ENCODE measurements at places on chromosomes 2 and 18.

- no peak for DNase-seq
Measured at GRCh38 chr2:33166287-33166881, 219.6 kb downstream of the LTBP1 start.

DNA sequence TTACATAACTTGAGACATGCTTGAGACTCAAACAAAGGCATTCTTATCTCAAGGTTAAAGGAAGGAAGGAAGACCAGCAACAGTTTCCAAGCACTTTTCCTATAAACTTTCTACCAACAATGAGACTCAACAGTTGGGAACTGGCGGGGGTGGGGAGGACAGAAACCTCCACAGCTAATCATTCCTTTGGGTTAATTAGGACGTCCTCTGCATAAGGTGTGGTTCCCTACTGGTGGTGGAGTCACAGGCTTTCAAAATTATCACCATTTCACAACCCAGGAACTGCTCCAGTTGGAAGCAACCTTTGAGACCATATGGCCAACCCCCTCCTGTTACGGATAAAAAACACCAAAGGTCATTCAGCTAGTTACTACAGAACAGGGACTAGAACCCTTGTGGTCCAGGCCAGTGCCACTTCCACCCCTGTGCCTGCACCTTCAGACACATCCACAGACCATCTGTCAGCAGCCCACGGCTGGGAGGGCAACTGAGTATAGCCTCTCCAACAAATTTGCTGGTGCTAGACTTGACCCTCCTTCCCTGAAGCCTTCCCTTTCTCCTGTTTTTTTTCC is 30.1 kb upstream of the ATL2 start:
- DNase-seq, result no peak

GRCh38 chr2:96895746-96896651 is 26.1 kb upstream of the SEMA4C start:
- DNase-seq, result peak; percentile 28

- no peak for DNase-seq
Measured at GRCh38 chr2:25232248-25232825, 64.0 kb upstream of the POMC start.

- no peak for DNase-seq
Measured at GRCh38 chr2:199439066-199439465, 18.7 kb downstream of the SATB2 start.

GRCh38 chr2:29628862-29629261 is 292.5 kb downstream of the ALK start:
- DNase-seq, result no peak

DNA sequence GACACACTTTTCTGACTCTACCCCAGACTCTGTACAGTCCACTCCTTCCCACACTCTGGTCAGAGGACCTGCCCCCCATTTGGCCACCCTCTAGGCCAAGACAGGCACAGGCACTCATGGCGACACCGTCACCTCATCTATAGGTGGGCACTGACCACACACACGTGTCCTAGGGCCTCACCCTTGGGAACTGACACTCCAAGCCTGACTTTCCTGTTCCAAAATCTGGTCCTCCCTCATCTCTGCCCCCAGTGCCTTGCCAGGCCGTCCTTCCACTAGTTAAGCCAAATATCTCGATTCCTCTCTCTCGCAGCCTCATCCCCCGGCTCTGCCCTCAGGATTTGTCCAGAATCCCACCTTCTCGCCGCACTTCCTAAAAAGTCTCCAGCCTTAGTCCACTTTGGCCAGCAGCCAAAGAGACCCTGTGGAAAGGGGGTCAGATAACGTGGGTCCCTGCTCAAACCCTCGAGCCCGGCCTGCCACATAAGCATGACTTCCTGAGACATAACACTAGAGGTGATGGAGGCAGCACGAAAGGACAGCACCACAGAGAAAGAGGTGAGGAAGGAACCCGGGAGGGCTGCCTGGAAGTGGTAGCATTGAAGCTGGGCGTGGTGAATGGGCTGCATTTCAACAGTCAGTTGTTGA is 105.8 kb upstream of the OTOS start:
- DNase-seq, result no peak

GRCh38 chr2:71557321-71557720 is 104.0 kb downstream of the DYSF start:
- DNase-seq, result no peak

- no peak for DNase-seq
Measured at GRCh38 chr2:151138507-151138906, 123.2 kb downstream of the RBM43 start.

DNA sequence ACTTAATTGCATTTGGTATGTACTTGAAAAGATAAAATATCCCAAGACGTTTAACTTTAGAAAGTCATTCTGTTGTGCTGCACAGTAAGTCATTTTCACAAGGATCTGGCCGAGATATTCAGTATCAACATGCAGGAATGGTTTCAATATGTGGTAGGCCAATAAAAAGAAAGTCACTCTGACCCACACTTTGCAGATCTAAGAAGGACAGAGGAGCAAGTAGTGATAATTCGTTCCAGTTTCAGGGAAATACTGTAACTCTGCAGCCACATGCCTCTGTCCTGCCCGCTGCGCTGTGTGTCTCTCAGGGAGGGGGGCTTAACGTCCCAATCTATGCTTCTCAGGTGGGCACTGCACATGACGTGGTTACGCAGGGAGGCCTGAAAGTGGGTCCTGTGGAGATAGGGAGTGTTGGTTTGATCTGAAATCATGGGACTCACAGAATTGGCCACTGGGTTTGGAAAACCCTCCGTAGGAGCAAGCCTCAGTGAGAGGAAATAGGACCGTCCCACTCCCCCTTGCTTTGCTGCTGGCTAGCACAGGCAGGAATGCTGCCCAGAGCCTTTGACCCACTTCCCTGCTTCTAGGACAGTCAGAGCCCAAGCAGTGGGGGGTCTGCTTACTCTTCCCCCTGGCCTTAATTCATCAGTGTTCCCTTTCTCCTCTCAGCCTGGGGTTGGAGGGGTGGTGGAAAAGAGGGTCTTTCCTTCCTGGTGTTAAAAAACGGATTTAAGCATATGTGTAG is 314.7 kb upstream of the SPRED2 start:
- no peak for DNase-seq

DNA sequence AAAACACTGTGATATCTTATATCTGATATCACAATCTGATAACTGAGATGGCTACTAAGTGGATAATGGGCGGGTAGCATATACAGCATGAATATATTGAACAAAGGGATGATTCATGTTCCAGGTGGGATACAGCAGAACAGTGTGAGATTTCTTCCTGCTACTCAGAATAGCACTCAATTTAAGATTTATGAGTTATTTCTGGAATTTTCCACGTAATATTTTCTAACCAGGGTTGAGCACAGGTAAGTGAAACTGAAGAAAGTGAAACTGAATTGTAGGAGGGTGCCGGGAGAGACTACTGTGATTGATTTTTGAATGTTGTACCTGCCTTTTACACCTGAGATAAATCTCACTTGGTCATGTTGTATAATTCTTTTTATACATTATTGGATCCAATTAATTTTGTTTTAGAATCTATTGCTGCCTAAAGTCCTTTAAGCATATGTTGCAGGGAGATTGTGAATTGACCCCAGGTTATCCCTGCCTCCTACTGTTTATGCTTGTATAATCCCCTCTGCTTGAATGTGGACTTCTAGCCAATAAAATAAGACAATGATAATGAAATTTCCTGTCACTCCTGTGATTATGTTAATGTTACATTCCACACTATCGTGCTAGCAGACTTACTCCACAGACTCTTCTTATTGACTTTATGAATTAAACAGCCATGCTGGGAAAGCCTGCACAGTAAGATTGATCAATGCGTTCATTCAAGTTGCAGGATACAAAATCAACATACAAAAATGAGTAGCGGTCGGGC is 67.6 kb upstream of the RBBP8 start:
- DNase-seq, result no peak

- no peak for DNase-seq
Measured at GRCh38 chr18:63254716-63255399, 64.7 kb downstream of the BCL2 start.

- no peak for DNase-seq
Measured at GRCh38 chr2:233053928-233054784, 6.0 kb upstream of the INPP5D start.

DNA sequence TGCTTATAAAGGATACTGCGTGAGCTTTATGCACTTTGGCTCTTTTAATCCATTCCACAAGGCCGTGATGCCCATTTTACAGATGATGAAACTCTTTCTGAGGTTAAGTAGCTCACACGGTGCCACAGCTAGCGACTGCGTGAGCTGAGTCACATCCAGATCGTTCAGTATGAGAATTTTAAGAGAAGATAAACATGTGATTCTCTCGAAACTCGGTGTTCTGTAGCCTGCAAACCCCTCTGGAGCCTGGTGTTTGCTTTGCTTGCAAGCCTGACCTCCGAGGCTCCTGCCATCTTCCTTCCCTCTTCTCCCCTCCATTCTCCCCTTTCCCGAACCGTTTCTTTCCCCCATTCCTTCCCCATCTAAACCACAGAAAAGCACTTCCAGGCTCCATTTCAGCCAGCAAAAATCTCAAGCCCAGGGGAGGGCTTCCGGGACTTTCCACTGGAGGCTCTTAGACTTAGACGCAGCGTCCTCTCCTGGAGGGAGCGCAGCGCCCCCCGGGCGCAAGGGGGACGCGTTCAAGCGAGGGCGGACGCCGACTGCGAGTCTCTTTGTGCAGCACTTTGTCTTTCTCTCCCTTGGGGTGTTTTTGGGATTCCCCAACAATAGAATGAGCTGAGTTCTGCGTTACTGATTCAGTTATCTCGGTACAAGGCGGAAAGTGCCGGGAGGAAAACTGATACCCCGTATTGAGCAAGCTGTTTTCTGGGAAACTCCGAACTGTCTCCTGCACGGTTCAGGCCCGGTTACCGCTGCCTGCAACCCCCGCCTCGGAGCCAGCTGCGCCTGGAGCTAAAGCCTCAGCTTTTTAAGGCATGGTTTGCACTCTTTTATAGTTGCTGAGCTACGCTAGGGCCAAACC is 38.0 kb downstream of the CYP1B1 start:
- no peak for DNase-seq

- DNase-seq, result no peak
Measured at GRCh38 chr2:64989982-64990614, 899 bp downstream of the SLC1A4 start.

GRCh38 chr2:196971574-196972279 is 45.2 kb upstream of the PGAP1 start:
- no peak for DNase-seq

- no peak for DNase-seq
Measured at GRCh38 chr18:25825056-25825455, 265.4 kb downstream of the SS18 start.

- no peak for DNase-seq
Measured at GRCh38 chr18:42401131-42401673, 446.2 kb downstream of the PIK3C3 start.

- DNase-seq, result no peak
Measured at GRCh38 chr18:57505231-57505630, 70.1 kb downstream of the ONECUT2 start.

GRCh38 chr18:21483051-21483450 is 117.5 kb downstream of the ESCO1 start:
- no peak for DNase-seq

- DNase-seq, result no peak
Measured at GRCh38 chr2:213429516-213429915, 145.3 kb downstream of the SPAG16 start.

- no peak for DNase-seq
Measured at GRCh38 chr2:238139196-238140039, 950 bp downstream of the KLHL30 start.

DNA sequence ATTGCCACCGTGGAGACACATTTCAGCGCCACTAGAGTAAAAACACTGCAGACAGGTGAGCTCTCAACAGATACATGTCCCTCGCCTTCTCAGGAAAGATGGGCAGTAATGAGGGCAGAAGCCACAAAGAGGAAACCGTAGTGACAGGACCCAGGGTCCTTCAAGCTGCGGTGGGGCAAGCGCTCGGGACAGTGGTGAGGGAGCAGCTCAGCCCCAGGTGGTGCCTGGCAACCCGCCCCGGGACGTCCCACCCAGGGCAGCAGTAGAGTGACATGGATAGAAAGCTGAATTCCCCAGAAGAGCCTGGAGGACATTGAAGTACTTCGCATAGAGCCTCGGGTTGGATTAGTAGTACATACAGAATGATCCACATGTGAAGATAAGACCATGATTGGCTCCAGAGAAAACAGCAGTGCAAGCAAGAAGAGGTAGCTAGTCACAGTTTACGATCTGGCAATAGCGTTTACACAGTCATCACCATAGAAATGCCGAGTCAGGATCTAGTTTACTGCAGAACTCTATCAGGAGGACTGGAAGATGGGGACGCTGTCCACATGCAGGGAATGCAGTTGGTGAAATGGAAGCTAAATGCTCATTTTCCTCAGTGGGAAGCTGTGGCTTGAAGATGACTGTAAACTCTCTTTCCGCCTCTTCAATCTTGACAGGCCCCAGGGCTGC is 37.4 kb upstream of the ALPP start:
- no peak for DNase-seq

DNA sequence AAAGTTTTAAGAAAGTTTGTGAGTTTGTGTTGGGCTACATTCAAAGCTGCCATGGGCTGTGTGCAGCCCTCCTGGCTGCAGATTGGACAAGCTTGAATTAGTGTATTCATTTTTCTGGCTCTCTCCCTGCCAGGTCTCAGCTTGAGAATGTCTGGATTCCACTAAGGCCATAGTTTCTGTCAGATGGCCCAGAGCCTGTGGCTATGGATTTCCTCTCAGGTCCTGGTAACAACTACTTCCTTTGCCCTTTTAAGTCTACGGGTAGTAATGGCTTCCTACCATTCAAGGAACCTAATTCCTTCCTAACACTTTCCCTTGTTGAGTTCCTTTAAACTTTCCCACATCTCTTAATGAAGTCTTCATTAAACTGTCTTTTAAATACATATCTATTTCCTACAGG is 24.3 kb upstream of the PSMD14 start:
- DNase-seq, result no peak

GRCh38 chr2:237625216-237625705 is 2.1 kb upstream of the LRRFIP1 start:
- DNase-seq, result no peak

GRCh38 chr2:104969564-104969963 is 68.3 kb upstream of the MRPS9 start:
- peak; percentile 42 for DNase-seq

DNA sequence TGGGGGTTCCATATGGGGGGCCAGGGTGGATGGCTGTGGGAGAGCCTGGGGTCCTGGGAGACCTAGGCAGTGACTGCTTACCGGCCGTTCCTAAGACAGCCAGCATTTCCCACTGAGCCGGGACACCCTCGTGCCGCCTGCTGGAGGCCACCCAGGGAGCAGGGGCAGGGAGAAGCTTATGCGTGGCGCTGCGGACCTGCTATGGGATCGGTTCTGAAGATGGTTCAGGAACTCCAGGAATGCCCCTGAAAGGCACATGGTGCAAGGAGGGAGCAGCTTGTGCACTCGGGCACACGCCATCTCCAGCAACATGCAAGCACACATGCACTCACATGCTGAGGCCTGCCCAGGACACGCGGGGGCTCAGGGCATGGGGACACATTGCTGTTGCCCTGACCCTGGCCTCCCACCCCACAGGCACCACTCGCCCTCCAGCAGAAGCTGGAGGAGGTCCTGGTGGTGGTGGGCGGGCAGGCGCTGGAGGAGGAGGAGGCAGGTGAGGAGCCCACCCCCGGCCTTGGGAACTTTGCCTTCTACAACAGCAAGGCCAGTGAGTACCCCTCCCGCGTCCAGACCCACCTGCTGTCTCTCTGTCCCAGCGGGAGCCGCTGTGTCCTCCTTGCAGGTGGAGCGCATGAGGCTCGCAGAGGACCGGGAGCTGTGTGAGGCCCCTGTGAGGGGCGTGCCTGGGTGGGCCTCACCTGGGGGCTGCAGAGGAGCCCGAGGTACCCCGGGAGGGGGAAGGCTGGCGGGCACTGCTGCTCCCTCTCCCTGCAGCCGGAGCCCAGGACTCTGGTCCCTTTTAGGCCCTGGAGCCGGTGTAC is 4.1 kb downstream of the KLHL30 start:
- no peak for DNase-seq

Measured in Jurkat, Clone E6-1 (cell line).